ENCODE measurements at places on chromosomes 1 and 21.

- DNase-seq, result no peak
Observed at GRCh38 chr1:162145966-162146696, 76.6 kb downstream of the NOS1AP start.

DNA sequence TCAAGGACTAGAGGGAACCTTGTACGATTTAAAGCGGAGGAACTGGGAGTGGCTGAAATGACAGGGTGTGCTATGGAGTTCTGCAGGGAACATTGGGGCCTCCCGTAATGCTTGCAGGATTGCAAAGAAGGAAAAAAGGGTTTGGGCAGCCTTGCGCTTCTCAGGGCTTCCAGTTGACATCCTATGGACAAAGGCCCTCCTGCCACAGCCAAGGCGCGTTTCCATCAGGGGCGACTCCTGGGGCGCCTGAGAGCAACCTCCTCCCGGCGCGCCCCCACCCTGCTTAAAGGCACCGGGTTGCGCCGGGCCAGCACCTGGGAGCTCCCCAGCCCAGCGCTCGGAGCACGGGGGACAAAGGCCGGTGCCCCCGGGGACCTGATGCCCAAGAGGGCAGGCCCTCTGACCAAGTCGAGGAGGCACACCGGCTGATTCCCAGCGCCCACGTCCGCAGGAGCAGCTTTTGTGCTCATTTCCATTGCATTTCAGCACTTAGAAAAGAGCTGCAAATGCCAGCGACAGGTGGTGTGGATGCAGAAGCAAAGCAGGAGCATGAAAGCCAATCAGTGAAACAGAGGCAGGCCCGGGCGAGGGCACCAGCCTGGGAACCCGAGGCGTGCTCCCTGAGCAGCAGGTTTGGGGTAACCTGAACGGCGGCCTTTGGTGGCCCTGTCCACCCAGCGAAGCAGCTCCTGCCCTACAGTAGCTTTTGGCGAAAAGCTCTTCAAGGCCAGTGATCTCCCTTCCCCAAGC, 17.6 kb upstream of the RNF187 start:
- DNase-seq, result no peak

GRCh38 chr1:206633708-206634121, 1.6 kb upstream of the DYRK3 start:
- no peak for DNase-seq

DNA sequence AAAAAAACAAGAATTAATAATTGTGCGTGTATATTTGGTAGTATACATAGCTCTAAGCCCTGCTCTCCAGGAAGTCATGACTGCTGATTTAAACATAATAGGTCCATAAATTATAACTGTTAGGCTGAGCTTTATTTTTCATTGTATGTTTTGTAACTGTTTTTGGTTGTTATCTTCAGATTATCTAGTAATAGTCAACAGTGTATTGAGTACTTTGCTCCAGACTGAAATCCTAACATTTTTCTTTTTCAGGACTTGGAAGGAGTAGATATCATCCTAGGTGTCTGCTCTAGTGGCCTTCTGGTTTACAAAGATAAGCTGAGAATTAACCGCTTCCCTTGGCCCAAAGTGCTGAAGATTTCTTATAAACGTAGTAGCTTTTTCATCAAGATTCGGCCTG, 90.9 kb downstream of the TMEM200B start:
- no peak for DNase-seq

DNA sequence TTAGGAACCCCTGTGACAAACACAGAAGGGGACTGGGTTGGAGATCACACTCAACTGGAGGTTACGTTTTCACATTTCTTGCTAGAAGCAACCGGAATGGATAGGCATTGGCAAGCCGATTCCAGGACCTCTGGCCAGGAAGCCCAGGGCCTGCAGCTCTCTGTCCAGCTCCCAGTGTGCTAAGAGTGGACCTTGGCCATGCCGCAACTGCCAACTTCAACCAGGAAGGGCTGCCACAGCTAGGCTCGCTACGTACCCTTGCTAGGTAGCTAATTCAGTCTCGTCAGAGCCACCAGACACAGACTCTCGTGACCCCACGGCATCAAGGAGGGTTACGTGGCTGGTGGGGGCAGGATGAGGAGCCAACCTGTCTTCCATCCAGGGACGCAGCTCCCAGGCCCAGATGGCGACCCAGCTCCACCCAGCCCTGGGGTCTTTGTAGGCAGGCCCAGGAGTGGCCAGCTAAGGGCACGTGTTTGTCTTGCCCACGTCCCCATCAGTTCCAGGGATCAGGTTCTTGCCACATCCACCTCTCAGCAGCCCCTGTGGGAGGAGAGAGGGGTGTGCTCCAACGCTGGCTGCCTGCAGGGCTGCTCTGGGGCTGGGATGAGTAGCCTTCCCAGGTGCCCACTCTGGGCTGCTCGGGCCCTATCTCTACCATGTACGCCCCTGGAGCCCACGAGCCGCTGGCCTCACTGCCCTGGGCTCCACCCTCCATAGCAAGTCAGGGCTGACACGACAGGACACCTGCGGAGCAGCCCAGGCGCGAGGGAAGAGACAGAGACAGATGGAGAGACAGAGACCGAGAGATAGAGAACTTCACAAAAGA, 39.2 kb downstream of the UBE2G2 start:
- no peak for DNase-seq

DNA sequence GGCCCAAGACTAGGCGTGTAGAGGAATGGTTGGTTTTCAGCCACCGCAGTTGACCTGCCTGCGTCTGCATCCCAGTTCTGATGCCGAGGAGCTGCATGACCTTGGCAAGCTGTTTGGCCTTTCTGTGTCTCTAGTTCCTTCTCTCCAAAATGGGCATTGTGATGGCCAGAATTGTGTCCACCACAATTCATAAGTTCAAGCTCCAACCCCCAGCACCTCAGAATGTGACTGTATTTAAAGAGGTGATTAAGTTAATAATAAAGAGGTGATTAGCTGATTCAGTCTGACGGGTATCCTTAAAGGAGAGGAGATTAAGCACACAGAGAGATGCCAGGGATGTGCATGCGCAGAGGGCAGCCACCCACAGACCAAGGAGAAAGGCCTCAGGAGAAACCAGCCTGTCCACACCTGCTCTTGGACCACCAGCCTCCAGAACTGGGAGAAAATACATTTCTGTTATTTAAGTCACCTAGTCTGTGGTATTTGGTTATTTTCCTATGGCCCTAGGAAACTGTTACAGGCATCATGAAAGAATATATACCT, 28.5 kb downstream of the MAB21L3 start:
- no peak for DNase-seq

GRCh38 chr1:145845514-145846161, at the start of gene NUDT17:
Gene NUDT17 (plus strand): TSS chr1:145845630. CDS start chr1:145845641, 11 bp downstream.
- DNase-seq, result peak; percentile 87

GRCh38 chr1:33257772-33258712, 1.8 kb downstream of the ZNF362 start:
- DNase-seq, result no peak

DNA sequence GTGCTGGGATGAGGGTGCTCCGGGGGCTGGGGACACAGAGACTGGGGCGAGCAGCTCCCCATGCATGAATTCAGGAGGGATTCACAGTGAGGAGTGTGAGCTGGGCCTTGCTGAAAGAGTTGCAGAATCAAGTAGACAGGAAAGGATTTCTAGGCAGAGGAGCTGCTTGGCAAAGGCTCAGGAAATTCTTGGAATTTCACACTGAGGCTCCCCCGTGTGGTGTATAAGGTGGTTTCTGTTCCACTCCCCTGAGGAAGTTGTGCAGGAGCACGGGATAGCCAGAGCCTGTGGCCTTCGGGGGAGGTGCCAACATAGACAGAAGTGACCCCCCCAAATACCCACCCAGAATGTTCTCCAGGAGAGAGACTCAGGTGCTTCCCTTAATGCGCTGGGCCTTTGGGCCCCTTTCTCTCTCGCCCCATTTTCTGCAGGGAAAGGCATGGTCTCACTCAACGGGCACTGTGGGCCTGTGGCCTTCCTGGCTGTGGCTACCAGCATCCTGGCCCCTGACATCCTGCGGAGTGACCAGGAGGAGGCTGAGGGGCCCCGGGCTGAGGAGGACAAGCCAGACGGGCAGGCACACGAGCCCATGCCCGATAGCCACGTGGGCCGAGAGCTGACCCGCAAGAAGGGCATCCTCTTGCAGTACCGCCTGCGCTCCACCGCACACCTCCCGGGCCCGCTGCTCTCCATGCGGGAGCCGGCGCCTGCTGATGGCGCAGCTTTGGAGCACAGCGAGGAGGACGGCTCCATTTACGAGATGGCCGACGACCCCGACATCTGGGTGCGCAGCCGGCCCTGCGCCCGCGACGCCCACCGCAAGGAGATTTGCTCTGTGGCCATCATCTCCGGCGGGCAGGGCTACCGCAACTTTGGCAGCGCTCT, 58.5 kb upstream of the ACTL8 start:
- DNase-seq, result peak; percentile 58

- no peak for DNase-seq
Observed at GRCh38 chr1:153882296-153882912, 40.4 kb downstream of the GATAD2B start.

DNA sequence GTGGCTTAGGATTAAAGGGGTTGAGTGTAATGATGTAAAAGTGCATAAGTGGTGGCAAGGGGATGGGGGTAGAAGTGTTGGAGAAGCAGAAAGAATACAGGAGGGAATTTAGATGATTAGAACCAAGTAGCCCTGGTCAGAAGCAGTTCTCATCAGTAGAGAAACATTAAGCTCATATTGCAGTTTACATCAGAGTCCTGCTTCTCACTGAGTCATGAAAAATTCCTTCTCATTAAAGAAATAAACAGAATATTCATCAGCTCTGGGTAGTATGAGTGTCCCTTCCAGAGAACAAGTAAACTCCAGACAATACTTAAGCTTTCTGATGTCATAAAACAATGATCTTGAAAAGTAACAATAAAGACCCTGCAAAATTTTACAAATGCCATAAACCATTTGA, 36.5 kb downstream of the LRRIQ3 start:
- DNase-seq, result no peak

DNA sequence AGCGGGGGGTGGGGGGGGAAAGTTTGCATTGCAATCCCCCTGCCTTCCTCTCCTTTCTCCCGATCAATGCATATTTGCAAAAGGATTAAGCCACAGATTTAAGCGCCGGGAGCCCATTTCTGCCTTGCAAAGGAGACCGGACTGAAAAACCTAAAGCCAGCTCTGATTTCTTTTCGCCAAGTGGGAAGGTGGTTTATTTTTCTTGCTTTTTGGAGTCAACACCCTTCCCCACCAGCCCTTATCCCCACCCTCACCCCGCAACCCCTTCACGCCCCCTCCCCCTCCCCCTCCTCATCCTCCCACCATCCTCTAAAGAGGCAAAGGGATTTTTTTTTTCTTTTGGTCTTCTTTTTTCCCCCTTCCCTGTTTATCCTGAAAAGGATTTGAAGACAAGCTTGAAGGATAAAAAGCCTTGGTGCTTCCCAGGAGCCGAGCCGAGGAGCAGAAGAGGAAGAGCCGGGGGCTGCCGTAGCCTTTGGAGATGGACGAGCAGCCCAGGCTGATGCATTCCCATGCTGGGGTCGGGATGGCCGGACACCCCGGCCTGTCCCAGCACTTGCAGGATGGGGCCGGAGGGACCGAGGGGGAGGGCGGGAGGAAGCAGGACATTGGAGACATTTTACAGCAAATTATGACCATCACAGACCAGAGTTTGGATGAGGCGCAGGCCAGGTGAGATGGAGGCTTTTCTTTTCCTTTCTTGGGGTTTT, 513 bp downstream of the PBX1 start:
- DNase-seq, result no peak

GRCh38 chr1:71521655-71522264, 440.9 kb upstream of the ZRANB2 start:
- peak; percentile 18 for DNase-seq

DNA sequence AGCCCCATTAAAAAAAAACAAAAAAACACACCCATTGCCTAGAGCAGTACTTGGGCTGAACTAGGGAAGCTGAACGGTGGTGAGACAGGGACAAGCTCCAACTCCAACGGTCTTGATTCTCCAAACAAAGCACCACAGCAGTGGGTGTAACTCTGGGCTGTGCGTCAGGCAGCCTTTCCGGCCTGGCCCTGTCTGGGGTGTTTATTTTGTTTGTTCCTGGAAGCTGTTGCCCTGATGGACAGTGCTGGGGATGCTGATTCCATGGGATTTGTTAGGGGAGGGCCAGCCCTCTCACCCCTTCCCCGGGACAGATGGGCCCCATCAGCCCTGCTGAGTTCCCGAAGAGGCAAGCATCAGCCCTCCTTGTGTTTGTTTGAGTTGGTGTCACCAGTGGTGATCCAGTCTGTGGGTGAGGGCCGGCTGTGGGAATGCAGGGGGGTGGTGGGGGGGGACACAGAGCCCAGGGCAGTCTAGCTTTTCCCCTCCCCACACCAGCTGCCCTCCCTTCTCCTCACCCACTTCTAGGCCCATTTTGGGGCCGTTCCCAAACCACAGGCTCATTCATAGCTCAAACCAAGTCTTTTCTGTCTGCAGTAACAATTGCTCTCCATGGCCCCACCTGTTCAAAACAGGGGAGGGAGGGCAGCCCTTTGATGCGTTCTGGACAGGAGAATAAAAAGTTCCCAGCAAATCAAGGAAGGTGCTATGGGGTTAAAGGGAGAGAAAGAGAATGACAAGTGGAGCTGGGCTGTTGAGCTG, 4.5 kb downstream of the WNT2B start:
- no peak for DNase-seq

DNA sequence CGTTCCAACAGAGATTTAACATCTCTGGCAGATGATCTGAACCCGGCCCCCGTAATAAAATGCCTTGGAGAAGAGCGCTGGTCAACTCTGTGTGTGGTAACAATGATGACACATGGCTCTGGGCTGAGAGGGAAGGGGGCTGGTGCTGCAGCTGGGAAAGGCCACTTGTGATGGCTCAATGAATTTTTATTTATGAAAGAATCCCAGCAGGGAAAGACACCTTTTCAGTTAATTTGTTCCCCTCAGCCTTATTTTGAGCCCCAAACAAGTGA, 59.4 kb downstream of the SYT6 start:
- DNase-seq, result no peak

- DNase-seq, result peak; percentile 73
Observed at GRCh38 chr1:11301601-11302000, 28.6 kb downstream of the UBIAD1 start.

DNA sequence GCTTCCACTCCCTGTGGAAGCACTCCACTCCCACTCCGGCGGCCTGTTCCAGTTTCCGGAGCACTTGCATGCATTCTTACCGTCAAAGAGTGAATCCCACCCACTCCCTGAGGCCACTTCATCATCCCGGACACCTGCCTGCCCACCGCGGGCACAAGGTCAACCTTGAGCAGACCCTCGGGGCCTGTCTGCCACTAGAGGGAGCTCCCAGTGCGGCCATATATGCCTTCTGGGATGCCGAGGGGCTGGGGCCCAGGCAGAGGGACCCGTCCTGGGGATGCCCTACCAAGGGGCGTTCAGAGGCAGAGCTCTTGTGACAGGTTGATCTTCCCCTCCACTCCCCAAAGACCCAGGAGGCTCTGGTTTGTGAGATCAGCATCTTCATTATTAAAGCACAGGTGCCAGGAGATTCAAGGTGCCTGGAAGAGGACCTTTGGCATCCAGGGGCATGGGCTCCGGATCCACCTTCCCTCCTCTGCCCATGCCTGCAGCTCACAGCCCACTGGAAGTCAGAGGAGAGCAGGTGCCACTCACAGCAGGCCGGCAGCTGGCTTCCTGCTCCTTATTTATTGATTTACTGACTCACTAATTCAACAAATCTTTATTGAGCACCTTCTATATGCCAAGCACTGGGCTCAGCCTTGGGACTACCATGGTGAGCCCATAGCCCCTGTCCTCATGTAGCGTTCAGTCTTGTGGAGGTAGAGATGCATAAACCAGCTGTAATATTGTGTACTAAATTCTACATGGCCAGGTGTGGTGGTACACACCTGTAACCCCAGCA, 47.3 kb downstream of the UBIAD1 start:
- DNase-seq, result no peak

Data from frontal cortex (tissue), 4 donors.